ENCODE measurements at places on chromosomes 12 and 14.

GRCh38 chr14:103657471-103657870 lies 28.5 kb downstream of the KLC1 start:
- DNase-seq: no peak

GRCh38 chr14:81193924-81194633 lies 26.7 kb downstream of the GTF2A1 start:
- DNase-seq: no peak

DNA sequence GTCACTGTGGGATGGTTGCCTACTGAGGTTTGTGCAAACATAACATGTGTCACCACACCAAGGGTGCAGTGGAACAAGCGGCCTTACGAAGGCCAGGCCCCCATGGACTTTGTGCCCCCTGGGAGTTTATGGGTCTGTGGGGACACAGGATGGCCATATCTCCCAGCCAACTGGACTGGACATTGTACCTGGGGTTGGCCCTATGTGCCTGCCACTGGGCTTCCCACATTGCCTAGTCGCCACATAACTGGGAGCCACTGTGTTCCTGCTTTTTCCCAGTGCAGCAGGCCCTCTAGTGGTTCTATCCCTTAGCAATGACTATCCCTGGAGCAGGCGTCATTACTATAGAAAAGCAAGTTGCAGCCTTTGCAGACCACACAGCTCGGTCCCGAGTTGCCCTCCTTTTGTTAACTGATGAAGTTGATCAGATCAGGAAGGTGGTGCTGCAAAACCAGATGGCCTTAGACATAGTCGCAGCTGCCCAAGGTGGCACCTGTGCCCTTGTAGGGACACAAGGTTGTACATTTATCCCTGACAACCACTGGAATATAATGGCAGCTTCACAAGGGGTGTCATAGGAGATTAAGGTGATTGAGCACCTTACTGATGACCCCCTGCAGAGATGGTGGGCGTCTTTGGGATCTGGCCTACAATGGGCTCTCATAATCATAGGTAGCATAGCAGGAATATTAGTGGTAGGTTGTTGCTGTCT lies 15.2 kb upstream of the RNASE12 start:
- no peak for DNase-seq

DNA sequence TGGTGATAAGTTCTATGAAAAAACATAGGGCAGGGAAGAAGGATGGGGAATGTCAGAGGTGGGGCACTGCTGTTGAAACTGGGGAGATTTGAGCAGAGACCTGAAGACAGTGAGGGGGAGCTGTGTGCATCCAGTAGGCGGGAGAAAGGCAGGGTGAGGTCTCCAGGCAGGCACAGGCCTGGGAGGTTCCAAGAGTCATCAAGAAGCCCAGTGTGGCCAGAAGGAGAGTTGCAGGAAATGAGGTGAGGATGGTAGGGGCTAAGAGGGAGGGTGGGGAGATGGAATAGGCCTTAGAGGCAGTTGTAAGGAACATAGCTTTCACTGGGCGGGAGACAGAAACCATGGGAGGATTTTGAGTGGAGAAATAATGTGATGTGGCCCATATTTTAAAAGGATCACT lies 341.8 kb downstream of the GLT1D1 start:
- DNase-seq: no peak

GRCh38 chr12:126286203-126286602 lies 1221.0 kb downstream of the AACS start:
- DNase-seq: no peak
